ENCODE measurements at places on chromosomes 6 and 20.

GRCh38 chr6:119334535-119335264 lies 14.9 kb downstream of the MAN1A1 start:
- DNase-seq = no peak

DNA sequence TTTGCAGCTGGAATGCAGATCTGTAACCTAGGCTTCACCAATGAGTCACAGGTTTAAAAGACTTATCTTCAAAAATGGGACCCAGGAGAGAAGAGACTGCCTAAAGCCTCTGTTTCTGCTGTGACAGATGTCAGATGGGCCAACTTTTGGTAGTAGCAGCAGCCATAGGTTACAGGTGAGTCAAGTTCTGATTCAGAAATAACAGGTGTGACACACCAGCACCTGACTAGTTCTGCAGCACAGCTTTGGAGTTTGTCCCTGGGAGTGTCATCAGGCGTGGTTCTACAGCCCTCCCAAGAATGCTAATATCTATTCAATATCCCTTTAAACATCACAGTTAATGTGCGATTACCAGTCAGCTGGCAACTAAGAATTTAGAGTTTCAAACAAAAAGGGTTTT lies 121.9 kb upstream of the BTN3A2 start:
- no peak for DNase-seq

GRCh38 chr6:92169506-92169905 lies 1249.9 kb downstream of the EPHA7 start:
- DNase-seq = no peak

DNA sequence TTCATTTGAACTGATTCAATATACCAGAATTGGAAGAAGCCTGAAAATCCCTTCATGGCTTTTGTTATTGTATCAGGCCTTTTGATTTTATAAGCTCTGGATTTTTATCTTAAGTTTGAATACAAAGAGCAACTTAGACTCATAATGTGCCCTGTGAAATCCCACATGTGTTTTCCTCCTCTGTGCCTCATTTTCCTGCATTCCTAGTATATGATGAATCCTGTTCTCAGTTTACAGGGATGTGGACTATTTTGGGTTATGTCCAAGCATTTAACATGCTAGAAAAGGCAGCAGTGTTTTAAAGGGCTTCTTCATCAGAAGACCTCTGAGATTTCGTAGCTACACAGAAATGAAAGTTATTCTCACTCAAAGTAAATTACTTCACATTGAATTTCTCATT lies 455.0 kb downstream of the RFPL4B start:
- DNase-seq = no peak

GRCh38 chr6:5282191-5282623 lies 20.9 kb downstream of the FARS2 start:
- DNase-seq = no peak

- no peak for DNase-seq
These were observed 214.0 kb downstream of the ZFAND3 start for GRCh38 chr6:38033442-38033982.

GRCh38 chr6:34543421-34543820 lies 12.7 kb downstream of the SPDEF start:
- DNase-seq = no peak

GRCh38 chr20:23206061-23206460 lies 119.9 kb upstream of the CD93 start:
- no peak for DNase-seq

- no peak for DNase-seq
These were observed 34.8 kb downstream of the CTNNBL1 start for GRCh38 chr20:37728635-37728983.

DNA sequence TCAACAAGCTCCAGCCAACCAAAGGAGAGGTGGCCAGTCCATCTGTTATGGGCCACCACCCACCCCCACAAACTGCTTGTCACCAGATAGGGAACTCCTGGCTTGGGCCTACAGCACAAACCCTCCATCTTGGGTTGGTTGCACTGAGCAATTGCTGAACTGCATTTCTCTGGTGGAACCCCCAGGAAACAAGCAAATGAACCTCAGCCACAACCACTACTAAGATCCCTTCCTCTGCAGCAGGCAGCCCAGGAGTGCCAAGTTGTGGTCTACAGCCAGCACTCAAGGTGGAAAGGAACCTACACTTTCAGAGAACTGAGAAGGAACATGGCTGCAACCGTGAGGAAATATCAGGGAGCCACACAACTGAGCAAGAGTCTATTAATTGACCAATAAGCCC lies 171.6 kb downstream of the TMEM200A start:
- no peak for DNase-seq

DNA sequence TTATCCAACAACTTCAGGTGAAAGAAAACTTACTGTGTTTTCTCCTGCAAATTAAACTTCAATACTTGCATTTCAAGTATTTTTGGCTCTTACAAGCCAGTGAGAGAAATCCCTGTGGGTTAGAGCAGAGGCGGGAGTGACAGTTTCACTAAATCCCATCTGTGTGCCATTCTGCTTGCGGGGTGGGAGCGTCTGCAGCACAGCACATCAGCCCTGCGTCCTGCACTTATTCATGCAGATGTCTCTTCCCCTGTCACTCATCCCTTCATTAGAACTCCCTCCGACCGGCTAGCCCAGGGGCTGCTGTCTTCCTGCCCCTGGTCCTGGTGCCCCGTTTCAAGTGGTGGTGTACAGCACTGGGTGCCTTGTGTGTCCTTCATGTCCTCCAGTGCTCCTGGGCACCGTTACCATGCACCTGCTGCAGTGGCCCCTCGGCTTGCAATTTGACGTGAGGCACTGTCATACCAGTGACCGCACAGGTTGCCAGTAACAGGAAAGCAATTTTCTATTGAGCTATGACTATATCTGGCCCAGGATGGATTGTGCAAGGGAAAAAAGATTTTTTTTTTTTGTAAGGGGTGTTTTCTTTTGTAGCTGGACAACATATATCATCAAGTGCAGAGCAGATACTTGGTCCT lies 59.4 kb downstream of the INSM1 start:
- no peak for DNase-seq

- no peak for DNase-seq
These were observed 4.5 kb downstream of the TP53INP2 start for GRCh38 chr20:34708621-34709043.

GRCh38 chr6:80618953-80619352 lies 512.5 kb downstream of the BCKDHB start:
- DNase-seq = no peak

DNA sequence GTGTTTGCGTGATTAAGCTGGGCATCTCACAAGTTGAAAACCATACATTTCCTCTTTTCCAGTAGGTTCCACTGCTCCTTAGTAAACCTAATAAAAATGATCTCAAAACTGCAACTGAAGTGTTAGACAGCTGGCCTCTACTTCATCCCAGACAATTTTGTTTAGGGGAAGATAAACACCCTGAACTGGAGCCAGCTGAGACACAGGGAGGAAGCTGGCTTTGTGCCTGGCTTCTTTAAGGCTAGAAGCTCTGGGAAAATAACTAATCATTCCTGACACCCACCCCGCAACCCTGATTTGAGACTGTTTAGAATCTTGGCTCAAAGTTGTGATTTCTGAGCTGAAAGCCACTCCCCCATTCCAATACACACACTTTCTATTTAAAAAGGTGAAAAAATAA lies 11.6 kb downstream of the PTPRT start:
- DNase-seq = no peak

- DNase-seq = no peak
These were observed 91.0 kb downstream of the PXDC1 start for GRCh38 chr6:3660473-3660872.

DNA sequence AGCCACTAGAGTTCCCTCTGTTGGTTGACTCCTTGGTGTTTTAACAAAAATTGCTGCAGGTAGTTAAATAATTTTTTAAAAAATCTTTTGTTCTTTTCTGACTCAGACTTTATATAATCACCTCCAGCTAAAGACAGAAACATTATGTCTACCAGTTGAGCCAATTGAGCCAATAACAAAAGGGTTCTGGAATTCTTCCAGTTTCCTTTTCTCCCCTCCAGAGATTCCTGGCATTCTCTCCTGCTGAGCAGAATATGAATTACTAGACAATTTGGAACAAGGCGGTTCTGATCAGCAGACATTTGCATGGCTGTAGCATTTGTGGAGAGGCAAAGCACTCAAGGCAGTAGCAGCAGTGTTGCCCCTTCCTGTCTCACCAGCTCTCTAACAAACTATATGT lies 144.0 kb upstream of the SLC35B3 start:
- no peak for DNase-seq

DNA sequence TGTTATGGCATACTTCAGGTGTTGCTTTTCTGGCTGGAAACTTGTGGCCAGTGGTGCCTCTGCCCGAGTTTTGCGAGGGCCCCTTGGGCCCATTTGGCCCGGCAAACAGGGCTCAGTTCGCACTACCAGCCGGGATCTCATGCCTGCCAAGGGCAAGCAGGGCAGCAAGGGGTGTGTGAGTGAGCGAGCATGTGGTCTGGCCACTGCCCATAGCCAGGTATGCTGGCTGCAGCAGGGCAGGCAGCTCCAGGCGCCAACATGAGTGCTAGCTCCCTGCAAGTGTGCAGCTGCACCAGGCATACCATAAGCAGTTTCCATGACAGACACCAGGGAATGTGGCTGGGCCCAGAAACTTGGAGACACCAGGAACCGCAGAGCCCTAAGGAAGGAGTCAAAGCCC lies 389.5 kb downstream of the NKAIN2 start:
- no peak for DNase-seq
